ENCODE measurements at places on chromosomes 12 and 14. TPM values are rescaled to one million over a fixed set of nuclear protein-coding genes. Genes with fewer than 3 reads are reported as not detected.
A peak's percentile ranks its signal among the peaks of the same experiment; 100 is the strongest.

DNA sequence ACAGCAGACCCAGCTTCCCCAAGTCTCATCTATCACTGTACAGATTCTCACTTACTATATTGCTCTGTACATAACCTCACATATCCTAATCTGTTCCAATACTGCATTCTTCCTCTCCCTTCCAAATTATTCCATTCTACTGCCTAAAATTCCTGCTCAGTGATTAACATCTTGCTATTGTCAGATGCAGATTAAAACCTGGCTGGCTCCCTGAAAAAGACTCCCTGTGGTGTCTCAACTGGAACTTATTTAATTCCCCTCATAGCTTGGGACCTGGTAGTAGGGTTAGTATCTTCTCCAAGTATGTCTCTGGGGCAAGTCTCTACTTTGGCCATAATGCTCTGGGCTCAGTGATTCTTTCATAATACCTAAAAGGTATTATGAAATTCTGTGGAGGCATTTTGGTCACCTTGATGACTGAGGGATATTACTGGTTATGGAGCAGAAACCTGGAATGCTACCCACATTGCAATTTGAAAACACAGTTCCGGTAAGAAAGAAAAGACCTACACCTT is 55.8 kb downstream of the PAWR start:
- DNase-seq: peak; percentile 48

- DNase-seq: peak; percentile 88
These were observed 76.7 kb upstream of the RGS6 start for GRCh38 chr14:71855399-71856036.

DNA sequence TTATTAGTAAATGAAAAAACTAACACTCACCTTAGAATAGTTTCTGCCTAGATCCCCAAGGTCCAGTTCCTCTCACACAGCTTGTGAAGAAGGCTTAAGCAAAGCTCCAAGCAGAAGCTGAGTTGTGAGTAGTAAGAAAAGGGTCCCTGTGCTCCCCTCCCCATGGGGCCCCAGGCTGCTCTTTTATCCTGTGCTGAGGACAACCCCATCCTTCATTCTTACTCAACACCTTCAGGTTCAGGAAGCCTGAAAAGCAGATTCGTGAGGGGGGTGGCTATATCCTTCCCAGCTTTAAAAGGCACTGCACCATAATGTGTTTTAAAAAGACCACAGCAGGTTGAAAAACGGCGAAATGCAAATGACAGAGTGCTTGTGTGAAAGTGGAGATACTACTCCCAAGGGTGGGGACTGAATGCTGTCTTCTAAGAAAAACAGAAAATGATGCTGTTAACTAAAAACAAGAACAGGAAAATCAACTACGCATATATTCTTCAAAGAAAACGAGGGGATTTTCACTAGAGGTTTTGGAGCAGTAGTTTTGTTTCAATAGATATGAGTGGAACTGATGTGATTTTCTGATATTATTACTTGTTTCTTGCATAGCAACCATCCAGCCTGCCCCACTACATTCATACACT is 182.7 kb downstream of the KTN1 start:
- DNase-seq: no peak

GRCh38 chr14:95500772-95501401 is 15.6 kb downstream of the SYNE3 start:
- no peak for DNase-seq

DNA sequence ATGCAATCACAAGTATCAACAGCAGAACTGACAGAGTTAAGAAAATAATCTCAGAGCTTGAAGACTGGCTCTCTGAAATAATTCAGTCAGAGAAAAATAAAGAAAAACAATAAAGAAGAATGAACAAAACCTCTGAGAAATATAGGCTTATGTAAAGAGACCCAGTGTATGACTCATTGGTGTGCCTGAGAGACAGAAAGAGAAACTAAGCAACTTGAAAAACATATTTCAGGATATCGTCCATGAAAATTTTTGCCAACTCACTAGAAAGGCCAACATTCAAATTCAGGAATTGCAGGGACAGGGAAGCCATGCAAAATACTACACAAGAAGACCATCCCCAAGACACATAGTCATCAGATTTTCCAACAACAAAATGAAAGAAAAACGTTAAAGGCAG is 56.2 kb downstream of the APOBEC1 start:
- no peak for DNase-seq

DNA sequence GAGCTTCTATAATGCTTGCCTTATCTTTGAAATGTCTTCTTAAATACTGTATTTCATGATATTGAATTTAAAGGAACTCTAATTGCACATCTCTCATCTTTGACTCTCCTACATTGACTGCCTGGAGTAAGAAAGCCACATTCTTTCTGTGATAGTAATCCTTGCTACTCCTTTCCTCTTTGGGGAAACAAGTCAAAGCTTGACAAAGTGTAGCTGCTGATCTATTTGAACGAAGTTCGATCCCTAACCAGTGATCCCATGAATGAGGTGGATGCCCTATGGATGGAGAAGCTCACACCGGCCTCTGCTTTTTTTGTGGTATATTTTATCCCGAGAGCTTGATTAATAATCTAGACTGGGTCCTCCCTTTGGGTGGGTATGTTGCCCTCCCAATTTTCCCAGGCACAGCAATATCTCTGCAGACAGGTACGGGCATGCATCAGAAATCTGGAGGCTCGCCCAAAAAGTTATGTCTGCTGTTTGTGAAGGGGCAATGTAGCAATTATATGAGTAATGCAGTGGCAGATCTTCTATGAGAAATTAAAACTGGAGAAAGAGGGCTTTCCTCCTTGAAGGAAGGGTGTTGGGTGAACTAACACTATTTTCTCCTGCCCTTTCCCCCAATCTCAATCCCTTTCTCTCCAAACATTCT is 163.0 kb upstream of the FRMD6 start:
- no peak for DNase-seq

GRCh38 chr12:49791700-49792099 is 36.5 kb downstream of the NCKAP5L start:
- no peak for DNase-seq

The FGF23 gene
- total RNA-seq: not detected

GRCh38 chr12:16669756-16670155 is 63.8 kb upstream of the LMO3 start:
- no peak for DNase-seq

The CCT2 gene
- 519 TPM for total RNA-seq

The BHLHE41 gene
- 4.8 TPM for total RNA-seq

GRCh38 chr12:122086116-122086515 is 7.6 kb downstream of the MLXIP start:
- DNase-seq: no peak

DNA sequence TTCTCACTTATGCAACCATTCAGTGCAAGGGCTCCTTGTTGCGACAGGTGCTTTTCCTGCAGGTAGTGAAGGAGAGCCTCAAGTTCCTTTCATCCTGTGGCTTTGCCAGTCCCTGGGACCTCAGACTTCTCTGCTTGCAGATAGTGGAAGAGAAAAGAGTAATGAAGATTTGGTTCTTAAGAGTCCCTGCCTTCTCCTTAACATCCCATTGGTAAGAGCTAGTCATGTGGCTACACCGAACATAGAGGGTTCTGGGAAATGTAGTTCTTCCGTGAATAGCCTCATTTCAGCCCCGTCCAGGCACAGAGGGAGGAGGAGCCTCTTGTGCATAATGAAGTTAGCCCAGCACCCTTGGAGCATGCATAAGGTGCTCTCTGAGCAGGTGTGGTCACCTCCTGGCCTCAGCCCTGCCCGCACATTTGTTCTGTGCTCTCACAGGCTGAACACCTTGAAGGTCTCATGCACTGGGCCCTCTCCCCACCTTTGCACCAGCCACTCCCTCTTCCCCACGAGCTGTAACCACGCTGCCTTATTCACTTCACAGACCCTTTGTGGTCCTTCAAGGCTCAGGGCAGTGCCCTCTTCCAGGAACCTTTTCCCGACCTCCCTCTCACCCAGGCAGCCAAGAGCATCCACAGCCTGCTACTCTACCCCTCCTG is 134.0 kb downstream of the BCL11B start:
- DNase-seq: peak; percentile 23

The SYNDIG1L gene
- not detected for total RNA-seq

GRCh38 chr12:117900561-117900960 is 68.2 kb downstream of the KSR2 start:
- peak; percentile 6 for DNase-seq

The OAS1 gene
- 12.4 TPM for total RNA-seq

DNA sequence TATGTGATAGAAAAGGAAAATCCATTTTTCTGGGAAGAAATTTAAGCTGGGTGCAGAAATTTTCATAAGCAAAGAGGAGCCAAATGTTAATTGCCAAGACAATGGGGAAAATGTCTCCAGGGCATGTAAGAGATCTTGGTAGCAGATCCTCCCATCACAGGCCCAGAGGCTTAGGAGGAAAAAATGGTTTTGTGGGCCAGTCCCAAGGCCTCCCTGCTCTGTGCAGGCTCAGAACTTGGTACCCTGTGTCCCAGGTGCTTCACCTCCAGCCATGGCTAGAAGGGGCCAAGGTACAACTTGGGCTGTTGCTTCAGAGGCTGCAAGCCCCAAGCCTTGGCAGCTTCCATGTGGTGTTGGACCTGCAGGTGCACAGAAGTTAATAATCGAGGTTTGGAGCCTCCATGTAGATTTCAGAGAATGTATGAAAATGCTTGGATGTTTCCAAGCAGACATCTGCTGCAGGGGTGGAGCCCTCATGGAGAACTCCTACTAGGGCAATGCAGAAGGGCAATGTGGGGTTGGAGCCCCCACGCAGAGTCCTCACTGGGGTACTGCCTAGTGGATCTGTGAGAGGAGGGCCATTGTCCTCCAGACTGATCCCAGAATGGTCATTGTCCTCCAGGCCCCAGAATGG is 77.7 kb upstream of the ATP2B1 start:
- no peak for DNase-seq

- DNase-seq: no peak
These were observed 134.3 kb downstream of the ZNF664 start for GRCh38 chr12:124107351-124107750.

The FOXN4 gene
- total RNA-seq: not detected

GRCh38 chr14:82854901-82855300 is 1321.2 kb upstream of the SEL1L start:
- peak; percentile 52 for DNase-seq

The SLC22A17 gene
- 23.0 TPM for total RNA-seq

The CFAP54 gene
- total RNA-seq: 0.71 TPM

GRCh38 chr12:43655586-43655985 is 103.0 kb downstream of the PUS7L start:
- no peak for DNase-seq

The CFL2 gene
- 92.7 TPM for total RNA-seq

GRCh38 chr12:31118347-31119191 is 44.9 kb downstream of the DDX11 start:
- DNase-seq: peak; percentile 79

- no peak for DNase-seq
These were observed 708 bp downstream of the FNTB start for GRCh38 chr14:64987438-64987767.

- DNase-seq: no peak
These were observed 979 bp downstream of the DDX54 start for GRCh38 chr12:113184098-113184899.

- no peak for DNase-seq
These were observed 273.9 kb downstream of the TRHDE start for GRCh38 chr12:72546106-72546505.

The LALBA gene
- total RNA-seq: not detected

GRCh38 chr12:127750076-127750840 is 516.7 kb upstream of the TMEM132C start:
- DNase-seq: no peak

GRCh38 chr12:108831309-108831991 is 25.9 kb downstream of the SSH1 start:
- no peak for DNase-seq

DNA sequence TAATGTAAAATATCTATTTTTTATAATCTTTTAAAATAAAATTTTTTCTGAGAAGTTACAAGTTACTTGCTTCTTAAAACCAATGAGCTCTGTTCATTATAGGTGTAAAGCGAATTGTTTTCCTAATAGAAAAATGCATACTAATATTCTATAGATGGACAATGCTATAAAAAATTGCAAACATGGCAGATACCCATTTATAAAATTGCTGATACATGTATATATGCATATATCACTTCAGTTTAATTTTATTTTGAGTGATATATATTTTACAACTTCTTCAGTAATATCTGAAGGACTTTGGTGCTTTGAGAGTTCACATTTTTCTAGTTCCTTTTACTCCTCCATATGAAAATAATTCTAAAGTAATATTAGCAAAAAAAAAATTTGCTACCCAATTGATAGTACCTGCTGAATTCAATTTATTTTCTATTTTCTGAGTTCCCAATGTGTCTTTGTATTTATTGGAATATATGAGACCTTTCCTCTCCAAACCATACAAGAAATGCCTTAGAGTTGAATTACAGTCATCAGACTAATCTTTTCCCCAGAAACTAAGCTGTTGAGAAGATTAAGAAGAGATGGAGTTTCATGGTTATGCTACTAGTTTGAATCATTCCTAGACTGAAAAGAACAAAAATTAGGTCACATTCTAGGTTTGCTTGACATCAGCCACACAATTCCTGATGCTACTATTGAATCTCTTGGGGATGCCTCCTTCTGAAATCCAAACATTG is 1937.5 kb upstream of the SEL1L start:
- no peak for DNase-seq

- no peak for DNase-seq
These were observed 85.4 kb downstream of the PRKD1 start for GRCh38 chr14:29842228-29842627.

The ASB8 gene
- 24.1 TPM for total RNA-seq

DNA sequence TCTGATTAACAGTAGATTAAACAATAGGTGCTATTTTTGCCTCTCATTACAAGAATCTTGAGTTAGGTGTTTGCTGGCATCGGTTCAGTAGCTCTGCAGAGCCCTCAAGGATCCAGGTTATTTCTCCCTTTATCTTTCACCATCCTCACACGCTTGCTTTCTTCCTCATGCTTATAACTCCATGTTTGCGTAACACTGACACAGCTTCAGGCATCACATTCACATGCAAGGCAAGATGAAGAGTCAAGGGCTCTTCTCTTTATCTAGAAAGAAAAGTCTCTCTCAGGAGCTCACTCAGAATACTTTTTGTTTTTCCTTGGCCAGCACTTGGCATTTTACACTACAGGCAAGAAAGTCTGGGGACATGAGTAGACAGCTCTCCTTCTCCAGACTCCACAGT is 24.2 kb upstream of the PTHLH start:
- DNase-seq: no peak

GRCh38 chr14:89212386-89213235 is 204.4 kb downstream of the FOXN3 start:
- DNase-seq: no peak

GRCh38 chr14:59570122-59570521 is 6.5 kb downstream of the CCDC175 start:
- DNase-seq: peak; percentile 56

Measured in A673 (cell line).